Hypothalamus (tissue), 51 donors: ENCODE measurements at places on chromosomes 2 and 18.

DNA sequence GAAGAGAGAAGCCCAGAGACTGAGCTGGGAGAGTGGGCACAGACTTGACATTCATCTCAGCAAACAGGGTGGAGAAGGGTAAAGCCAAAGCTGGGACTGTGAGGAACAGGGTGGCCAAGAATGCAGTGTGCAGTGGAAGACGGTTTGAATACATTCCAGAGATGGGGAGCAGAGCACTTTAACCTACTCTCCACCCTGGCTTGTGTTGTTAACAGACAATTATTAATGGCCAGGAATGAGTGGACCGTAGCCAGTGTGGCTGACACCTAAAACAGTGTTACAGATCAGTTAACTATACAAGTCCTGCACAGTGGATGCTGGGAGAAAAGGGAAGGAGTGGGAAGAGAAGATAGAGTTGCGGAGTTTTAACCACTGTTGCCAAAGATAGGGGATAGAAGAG lies 7.4 kb upstream of the NAB1 start:
- DNase-seq = no peak

GRCh38 chr2:24365051-24365450 lies 4.7 kb upstream of the ITSN2 start:
- DNase-seq = no peak

- DNase-seq = no peak
Measured at GRCh38 chr2:100429726-100430125, 12.3 kb upstream of the CHST10 start.

DNA sequence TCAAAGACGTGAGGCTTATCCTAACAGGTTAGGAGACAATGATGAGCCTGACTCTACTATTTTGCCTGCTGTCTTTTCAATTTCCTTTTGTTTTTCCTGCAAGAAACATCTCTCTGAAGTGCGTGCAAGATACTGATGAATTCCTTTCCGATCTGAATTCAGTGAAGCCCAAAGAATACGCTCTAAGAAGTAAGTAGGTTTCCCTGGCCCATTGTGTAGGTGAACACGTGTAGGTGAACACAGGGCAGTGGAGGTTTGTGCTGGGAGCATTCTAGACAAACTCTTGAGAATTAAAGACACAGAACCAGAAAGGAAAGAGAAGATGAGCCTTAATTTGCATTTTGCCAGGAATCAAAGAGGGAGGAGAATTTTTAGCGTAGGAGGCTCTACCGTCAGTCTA lies 132.0 kb downstream of the ZNF532 start:
- DNase-seq = no peak

- DNase-seq = no peak
Measured at GRCh38 chr2:60719331-60719730, 36.7 kb upstream of the PAPOLG start.

- no peak for DNase-seq
Measured at GRCh38 chr2:55786280-55786679, 92.6 kb upstream of the PNPT1 start.

GRCh38 chr2:241855245-241855887 lies 3.3 kb downstream of the PDCD1 start:
- no peak for DNase-seq

DNA sequence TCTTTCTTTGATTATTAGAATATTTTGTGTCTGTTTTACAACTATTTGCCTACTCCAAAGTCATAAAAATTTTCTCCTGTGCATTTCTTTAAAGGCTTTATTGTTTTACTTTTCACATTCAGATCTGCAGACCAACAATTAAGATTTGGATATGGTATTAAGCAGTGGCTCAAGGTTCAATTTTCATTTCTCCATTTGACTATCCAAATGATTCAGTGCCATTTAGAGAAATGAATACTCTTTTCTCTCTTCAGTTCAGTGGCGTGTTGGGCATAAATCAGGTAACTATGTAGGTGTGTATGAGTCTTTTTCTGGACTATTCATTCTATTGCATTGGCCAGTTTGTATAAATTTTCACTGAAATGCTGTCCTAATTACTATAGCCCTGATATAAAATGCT lies 57.3 kb upstream of the IL1R1 start:
- no peak for DNase-seq

GRCh38 chr18:77198663-77199062 lies 51.0 kb upstream of the GALR1 start:
- no peak for DNase-seq

DNA sequence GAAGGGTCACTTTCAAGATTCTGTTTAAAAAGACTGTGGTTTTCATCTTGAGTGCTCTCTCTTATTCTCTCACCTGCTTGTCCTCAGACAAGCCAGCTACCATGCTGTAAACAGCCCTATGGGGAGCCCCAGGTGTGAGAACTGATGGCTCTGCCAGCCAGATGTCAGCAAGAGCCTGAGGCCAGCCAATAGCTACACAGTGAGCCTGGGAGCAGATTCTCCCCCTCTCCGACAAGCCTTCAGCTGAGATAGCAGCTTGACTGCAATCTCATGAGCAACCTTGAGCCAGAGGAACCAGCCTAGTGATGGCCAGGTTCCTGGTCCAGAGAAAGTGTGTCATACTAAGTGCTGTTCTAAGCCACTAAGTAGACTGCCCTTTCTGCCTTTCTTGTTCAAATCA lies 272.1 kb downstream of the NAPG start:
- DNase-seq = no peak
